ENCODE measurements at places on chromosomes 3 and 15.

- DNase-seq = no peak
Observed at GRCh38 chr3:119497820-119498185, 544 bp upstream of the TIMMDC1 start.

DNA sequence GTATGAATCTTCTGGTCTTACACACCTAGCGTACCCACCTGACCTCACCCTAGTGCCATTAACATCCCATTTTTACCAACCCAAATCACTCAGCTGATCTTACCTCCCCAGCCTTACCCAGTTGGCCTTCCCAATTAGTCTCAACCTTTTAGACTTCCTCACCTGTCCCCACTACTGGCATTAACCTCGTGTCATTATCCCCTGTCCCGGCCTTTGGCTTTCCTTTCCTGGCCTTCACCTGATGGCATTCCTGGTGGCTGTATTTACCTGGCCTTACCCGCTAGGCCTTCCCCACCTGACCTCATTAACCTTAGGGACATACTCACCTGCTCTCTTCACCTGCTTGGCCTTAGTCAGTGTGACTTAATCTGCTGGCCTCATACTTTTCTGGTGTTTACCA is 104.1 kb downstream of the IL12A start:
- no peak for DNase-seq

- no peak for DNase-seq
Observed at GRCh38 chr15:73601451-73602445, 31.4 kb downstream of the NPTN start.

DNA sequence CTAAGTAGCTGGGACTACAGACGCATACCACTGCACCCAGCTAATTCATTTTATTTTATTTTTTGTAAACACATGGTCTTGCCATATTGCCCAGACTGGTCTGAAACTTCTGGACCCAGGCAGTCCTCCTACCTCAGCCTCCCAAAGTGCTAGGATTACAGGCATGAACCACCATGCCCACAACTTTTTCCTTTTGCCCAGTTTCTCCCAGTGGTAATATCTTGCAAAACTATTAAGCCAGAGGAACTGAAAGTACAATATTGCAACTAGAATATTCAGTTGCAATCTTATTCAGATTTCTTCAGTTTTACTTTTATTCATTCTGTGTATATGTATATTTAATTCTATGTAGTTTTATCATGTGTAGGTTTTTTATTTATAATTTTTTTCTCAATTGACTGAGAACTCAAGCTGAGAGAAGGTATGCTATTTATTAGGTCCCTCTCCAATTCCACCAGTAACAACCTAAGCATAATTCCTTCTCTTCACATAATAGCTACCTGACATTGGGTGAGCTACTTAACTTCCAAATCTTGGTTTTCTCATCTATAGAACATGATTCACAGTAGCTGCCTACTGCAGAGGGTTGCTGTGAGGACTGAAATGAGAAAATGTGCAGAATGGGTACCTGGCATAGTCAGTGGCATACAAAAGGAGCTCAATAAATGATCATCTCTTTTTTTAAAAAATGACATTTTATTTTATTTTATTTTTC is 30.8 kb downstream of the KLHL18 start:
- no peak for DNase-seq

DNA sequence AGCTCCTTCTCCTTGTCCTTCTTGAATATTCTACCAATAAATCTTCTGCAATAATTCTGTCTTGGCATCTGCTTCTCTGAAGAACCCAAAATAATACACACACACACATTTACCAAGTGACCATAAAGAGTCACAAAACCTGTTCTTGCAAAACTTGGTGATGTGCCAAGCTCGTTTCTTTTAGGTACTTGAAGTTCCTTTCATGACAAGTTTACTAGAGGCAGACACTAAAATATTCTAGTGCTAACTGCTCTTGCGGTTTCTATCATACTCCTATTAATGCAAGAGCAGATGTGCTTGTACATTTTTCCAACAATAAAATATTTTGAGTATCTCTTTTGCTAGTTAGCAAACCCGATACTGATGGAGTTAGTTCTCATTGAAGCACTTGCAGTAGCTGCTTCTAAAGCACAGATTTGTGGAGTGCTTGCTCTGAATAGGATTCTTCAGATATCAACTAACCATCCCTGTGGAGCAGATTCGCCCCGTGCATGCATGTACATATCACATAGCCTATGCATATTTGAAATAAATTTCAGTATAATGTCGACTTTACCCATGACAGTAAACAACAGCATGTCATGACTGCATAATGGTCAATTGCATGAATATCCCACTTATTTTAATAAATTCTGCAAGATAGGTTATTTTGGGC is 23.2 kb downstream of the HHLA2 start:
- no peak for DNase-seq

DNA sequence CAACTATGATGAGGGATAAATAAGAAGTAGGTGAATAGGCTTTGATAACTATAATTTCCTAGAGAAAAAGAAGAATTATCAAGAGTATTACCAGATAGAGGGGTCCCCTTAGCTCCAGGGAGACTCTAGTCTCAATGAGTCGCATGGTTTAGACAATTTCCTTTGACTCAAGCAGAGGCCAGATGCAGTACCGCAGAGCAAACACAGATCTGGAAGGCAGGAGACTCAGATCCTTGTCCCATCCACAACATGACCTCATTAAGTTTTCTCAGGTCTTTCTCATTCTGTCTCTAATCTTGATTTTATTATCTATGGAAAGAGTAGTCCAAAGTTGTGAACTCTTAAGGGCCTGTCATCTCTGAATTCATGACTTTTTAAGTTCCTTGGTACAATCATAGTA is 987.9 kb downstream of the NTRK3 start:
- DNase-seq = no peak

DNA sequence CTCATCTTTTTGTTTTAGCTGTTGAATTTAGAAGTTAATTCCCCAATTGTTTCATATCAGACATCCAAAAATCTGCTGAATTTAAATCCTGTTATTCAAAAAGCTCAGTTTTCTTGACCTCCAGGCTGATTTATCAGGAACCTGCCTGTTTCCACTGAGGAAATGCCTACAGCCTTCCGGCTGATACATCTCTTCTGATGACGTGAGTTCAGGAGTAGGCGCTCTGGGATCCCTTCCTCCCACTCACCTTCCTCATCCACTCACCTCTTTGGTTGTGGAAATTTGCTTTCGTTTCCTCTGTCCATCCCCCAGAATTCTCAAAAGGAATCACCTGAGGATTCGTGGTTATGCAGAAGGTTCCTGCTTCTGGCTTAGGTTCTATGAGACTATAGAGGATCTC is 55.4 kb upstream of the ALDH1A3 start:
- no peak for DNase-seq

All from activated T-helper 1 cell treated with anti-CD3 and anti-CD28 coated beads, Interleukin-2, amount 50 U/mL, for 16 hours (primary cell).